Kidney (tissue), 22 donors: ENCODE measurements at places on chromosomes 4 and X. TPM values are rescaled to one million over a fixed set of nuclear protein-coding genes. Genes with fewer than 3 reads are reported as not detected.

- no peak for DNase-seq
Observed at GRCh38 chr4:107950746-107951540, 19.6 kb downstream of the CYP2U1 start.

GRCh38 chr4:41611881-41612871 lies 74.2 kb downstream of the LIMCH1 start:
- peak; percentile 88 for DNase-seq

DNA sequence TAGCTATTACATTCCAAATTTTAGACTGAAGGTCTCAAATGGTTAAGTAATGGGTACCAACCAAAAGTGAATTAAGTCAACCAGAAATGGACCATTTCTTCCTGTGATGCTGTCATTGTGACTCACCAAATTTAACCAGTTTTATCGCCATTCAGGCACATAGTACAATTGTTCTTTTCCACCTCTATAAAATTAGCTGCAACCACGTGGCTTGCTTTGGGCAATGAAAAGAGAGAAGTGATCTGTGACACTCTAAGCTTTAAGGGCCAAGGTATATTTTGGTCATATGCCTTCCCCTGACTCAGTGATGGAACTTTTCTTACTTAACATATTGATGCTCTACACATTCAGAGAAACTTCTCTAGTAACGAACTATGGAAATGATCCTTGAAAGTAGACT lies 20.3 kb upstream of the PHF8 start:
- DNase-seq = no peak

- no peak for DNase-seq
Observed at GRCh38 chr4:107333518-107333917, 297.4 kb upstream of the DKK2 start.

DNA sequence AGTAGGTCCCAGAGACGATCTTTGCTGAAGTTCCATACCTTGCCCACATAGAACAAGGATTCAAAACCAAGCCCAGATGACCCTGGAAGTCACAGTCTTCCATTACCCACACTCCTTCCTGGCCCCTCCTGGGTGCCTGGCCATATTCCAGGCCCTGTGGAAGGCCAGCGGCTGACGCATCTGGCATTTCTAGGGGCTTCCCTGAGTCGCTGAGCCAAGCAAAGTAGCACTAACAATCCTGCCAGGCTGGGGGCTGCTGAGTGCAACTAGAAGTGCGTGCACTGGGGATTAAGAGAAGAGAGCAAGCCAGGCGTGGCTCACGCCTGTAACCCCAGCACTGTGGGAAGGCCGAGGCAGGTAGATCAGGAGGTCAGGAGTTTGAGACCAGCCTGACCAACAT lies 175.2 kb upstream of the CPEB2 start:
- DNase-seq = no peak

Gene MAGEB2
- polyA plus RNA-seq = not detected

Gene CNGA1
- 3.7 TPM for polyA plus RNA-seq

Gene SHROOM2
- polyA plus RNA-seq = 3.5 TPM

Gene SPATA18
- polyA plus RNA-seq = 5.9 TPM
